ENCODE measurements at places on chromosomes 13 and 19.
A peak's percentile ranks its signal among the peaks of the same experiment; 100 is the strongest.

- no peak for DNase-seq
These were observed 3.7 kb downstream of the GAS6 start for GRCh38 chr13:113860051-113860664.

DNA sequence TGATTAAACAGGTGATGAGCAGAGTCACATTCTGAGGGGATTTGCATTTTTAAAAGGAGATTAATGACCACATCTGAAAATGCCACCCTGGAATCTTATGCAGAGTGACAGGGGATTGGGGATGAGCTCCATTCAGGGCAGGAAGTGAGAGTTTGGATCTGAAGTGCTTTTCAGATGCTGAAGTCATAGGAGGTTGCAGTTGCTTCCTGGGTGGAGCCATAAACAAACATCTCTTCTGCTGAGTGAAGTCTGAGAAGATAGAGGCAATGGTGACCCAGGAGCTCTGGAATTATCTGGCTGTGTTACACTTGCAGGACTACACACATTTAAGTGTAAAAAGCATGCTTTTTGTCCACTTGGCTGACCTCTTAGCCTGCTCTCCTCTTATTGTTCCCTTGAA, 51.4 kb upstream of the PSG8 start:
- DNase-seq, result peak; percentile 31

DNA sequence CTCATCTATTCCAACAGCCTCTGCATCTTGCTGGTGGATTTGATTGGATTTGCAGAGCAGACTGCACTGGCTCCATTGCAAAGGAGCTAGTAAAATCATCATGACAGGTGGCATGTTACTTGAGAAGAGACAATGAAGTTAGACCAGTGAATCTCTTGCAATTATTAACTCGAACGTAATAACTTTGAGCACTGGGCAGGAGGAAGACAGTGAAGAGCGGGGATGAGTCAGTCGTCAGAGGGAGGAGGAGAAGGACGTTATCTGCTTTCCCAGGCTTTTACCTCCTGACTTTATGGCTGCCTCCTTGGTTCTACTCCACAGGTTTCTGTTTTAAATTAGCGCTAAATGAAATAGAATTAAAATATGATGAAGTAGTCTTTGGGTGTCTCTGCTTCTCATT, 257.8 kb upstream of the IPO5 start:
- DNase-seq, result no peak

GRCh38 chr13:98567140-98567539, 9.8 kb downstream of the STK24 start:
- DNase-seq, result no peak

Measured in GM04503 (cell line).